Type B pancreatic cell (in vitro differentiated cells): ENCODE measurements at places on chromosomes 16 and 17.

GRCh38 chr17:42518755-42519545, 17.1 kb upstream of the NAGLU start:
- peaks cover 12% of the 10 kb centered on the region for H3K36me3 ChIP-seq
- H3K4me1 ChIP-seq: peaks cover 52% of the 10 kb centered on the region
- peak overlapping the region; percentile 84 for H3K27ac ChIP-seq
- peak overlapping the region; percentile 64 for H3K4me3 ChIP-seq

DNA sequence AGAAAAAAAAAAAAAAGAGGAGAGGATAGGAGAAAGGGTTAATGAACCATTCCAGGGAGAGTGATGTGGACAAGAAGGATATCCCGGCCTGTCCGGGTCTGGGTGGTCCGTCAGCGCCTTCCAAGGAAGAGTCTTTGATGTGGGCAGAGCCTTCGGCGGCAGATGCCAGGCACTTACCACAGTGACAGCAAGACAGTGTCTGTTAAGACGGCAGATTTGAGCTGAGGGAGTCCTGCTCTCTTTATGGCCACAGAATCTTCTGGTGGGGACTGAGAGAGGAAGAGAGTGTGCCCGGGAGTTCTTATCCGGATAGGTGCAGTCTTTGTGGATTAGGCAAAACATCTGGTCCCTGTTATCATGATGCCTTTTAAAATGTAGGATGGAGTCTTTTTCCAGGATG, 95.2 kb downstream of the ZDHHC7 start:
- H3K4me3 ChIP-seq: no peak overlapping the region
- H3K36me3 ChIP-seq: no peaks in the 10 kb centered on the region
- H3K27ac ChIP-seq: no peak overlapping the region
- peaks cover 45% of the 10 kb centered on the region for H3K4me1 ChIP-seq
- peaks cover 3% of the 10 kb centered on the region for H3K27me3 ChIP-seq

DNA sequence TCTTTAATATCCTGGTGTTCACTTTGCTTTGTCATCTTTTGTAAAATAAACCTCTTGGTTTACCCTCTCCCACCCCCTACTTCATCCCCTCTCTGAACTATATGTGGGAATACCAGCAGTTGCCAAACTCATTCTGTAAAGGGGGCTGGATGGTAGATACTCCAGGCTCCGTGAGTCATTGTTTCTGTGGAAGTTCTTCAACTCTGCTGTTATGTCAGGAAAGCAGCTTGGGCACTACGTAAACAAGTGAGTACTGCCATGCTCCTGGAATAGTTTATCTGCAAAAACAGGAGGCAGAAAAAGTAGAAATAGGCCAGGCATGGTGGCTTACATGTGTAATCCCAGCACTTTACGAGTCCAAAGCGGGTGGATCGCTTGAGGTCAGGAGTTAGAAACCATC, 17.6 kb downstream of the MVP start:
- no peak overlapping the region for H3K27ac ChIP-seq
- H3K4me3 ChIP-seq: no peak overlapping the region
- DNase-seq: no peak
- H3K36me3 ChIP-seq: peaks cover 3% of the 10 kb centered on the region

GRCh38 chr17:4504188-4504587, 5.5 kb downstream of the SPNS2 start:
- H3K4me3 ChIP-seq: peak overlapping the region; percentile 22
- no peaks in the 10 kb centered on the region for H3K36me3 ChIP-seq
- H3K4me1 ChIP-seq: peaks cover 18% of the 10 kb centered on the region

DNA sequence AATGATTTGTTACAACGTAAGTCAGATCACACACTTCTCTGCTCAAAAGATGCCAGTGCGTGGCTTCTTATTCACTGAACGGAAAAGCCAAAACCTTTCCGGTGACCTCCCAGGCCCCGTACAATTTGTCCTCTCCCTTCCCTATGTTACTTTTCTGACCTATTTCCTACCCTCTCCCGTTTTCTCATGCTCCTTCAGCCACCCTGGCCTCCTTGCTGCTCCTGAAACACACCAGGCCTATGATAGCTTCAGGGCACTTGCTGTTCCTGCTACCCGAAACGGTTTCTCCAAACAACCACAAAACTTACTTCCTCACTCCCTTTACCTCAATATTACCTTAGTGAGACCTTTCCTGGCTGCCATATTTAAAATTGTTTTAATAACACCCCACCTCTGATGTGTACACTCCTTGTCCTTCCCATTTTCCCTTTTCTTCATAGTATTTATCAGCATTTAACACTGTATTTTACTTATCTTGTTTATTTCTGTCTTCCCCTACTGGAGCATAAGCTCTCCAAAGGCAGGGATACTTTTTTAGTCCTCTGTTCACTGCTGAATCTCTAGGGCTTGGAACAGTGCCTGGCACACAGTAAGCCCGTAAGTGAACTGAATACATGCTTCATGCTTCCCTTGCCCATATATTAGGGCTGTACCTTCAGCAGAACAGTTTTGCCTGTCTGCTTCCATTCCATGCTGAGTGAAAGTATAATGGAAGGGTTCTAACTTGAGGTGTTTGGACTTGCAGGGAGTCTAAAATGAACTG, 10.9 kb upstream of the ARL2BP start:
- no peak overlapping the region for H3K27ac ChIP-seq
- peaks cover 39% of the 10 kb centered on the region for H3K36me3 ChIP-seq
- DNase-seq: no peak
- no peaks in the 10 kb centered on the region for H3K4me1 ChIP-seq

DNA sequence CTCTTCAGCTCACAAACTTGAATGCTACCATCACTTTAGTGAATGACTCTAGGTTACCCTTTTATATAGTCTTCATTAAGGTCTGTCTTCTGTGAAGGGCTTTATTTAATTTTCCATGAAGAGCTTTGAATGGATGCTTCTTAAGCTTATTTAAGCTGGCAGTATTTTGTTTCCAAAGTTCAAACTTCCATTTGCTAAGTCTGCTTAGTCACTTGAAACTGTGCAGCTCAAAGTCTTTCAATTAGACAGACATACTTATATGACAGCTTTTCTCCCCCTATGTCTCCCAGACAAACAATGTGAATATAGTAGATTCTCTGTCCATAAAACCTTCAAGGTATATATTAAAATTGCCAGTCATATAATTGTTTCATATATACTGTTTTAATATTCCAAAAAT, 23.5 kb downstream of the TXNDC11 start:
- H3K36me3 ChIP-seq: peaks cover 23% of the 10 kb centered on the region
- no peaks in the 10 kb centered on the region for H3K27me3 ChIP-seq
- H3K4me1 ChIP-seq: peaks cover 32% of the 10 kb centered on the region

- no peaks in the 10 kb centered on the region for H3K27me3 ChIP-seq
- H3K4me1 ChIP-seq: peaks cover 34% of the 10 kb centered on the region
- no peak overlapping the region for H3K4me3 ChIP-seq
- peak overlapping the region; percentile 80 for H3K27ac ChIP-seq
Measured at GRCh38 chr17:2194889-2195335, 108.7 kb downstream of the SMG6 start.

- no peak for DNase-seq
- H3K27ac ChIP-seq: no peak overlapping the region
- peaks cover 5% of the 10 kb centered on the region for H3K36me3 ChIP-seq
- no peaks in the 10 kb centered on the region for H3K27me3 ChIP-seq
Measured at GRCh38 chr16:79212114-79212791, 388.3 kb downstream of the MAF start.

DNA sequence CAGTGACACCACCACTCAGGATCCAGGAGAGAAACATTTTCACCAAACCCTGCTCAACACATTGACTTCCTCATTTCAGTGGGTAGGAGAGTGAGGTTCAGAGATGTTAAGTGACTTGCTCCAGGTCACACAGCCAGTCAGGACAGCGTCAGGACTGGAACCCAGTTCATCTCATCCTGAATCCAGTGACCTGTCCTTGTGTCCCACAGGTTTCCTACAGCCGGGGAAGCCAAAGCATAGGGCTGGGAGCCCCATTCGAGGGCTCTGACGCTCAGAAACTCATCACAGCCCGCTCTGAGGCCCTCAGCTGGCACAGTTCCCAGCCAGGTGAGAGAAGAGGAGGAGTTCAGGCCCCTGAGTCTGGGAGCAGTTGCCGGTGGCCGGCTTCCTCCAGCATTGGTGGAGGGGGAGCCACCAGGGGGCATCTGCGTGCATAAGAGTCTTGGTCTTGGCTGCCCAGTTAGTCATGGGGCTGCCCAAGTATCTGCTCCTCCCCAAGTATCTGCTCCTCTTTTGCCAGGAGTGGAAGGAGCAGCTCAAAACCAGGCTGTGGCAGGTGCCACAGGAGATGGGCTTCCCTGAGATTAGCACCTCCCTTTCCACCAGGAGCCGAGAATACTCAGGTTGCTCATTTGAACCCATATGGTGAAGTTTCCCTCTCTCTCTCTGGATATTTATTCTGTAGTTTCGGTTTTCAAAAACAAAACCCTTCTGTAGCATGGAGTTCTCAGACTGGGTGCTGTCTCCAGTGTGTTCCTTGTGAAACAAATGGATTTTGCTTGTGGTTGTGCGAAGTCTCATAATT, 56.0 kb downstream of the TNFRSF13B start:
- no peaks in the 10 kb centered on the region for H3K36me3 ChIP-seq
- H3K27ac ChIP-seq: no peak overlapping the region
- H3K4me3 ChIP-seq: no peak overlapping the region
- H3K27me3 ChIP-seq: no peaks in the 10 kb centered on the region

- H3K27ac ChIP-seq: peak overlapping the region; percentile 18
- H3K4me3 ChIP-seq: no peak overlapping the region
- H3K4me1 ChIP-seq: peaks cover 9% of the 10 kb centered on the region
- no peaks in the 10 kb centered on the region for H3K27me3 ChIP-seq
- peaks cover 18% of the 10 kb centered on the region for H3K36me3 ChIP-seq
- no peak for DNase-seq
Measured at GRCh38 chr16:11679941-11680911, 12.0 kb downstream of the SNN start.

GRCh38 chr17:2995377-2995776, 68.0 kb downstream of the OR1D5 start:
- DNase-seq: no peak
- peak overlapping the region; percentile 74 for H3K4me3 ChIP-seq
- peaks cover 4% of the 10 kb centered on the region for H3K36me3 ChIP-seq

DNA sequence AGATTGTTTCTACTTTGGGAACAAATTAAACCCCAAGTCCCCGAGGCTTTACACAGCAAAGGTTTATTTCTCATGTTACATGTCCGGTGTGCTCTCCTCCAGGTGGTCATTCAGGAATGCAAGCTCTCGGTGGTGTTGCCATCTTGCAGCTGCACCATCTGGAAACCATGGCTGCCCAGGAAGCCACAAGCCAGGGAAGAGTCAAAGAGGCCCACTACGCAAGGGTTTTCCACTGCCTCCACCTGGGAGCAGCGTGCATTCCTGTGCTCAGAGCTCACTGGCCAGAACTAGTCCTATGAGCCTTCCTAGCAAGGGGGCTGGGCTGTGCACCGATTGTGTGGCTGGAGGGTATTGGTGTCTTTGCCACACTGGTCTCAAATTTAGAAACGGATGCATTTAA, 128.8 kb upstream of the FOXF1 start:
- peaks cover 31% of the 10 kb centered on the region for H3K4me1 ChIP-seq
- no peak overlapping the region for H3K27ac ChIP-seq
- no peak overlapping the region for H3K4me3 ChIP-seq
- DNase-seq: no peak
- H3K27me3 ChIP-seq: peaks cover 52% of the 10 kb centered on the region
- no peaks in the 10 kb centered on the region for H3K36me3 ChIP-seq

GRCh38 chr17:27862004-27862403, 31.2 kb downstream of the LYRM9 start:
- no peaks in the 10 kb centered on the region for H3K4me1 ChIP-seq
- no peak overlapping the region for H3K4me3 ChIP-seq
- H3K36me3 ChIP-seq: no peaks in the 10 kb centered on the region
- DNase-seq: no peak
- peaks cover 4% of the 10 kb centered on the region for H3K27me3 ChIP-seq
- H3K27ac ChIP-seq: no peak overlapping the region

DNA sequence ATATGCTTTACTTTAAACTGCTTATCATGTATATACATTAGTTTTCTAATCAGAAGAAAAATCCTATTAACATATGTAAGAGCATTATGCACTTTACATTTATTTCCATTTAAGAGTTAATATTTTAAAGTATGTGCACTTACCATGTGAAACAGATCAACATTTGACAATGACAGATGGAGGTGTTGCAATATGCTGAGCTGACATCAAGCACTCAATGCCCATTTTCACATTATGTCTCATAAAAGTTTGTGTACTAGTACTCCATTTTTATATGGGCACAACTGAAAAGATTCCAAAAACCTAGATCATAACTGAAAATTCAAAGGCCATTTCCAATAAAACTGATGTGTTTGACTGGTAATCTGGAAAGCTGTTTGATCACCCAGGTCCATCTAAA, 420.9 kb upstream of the SOX9 start:
- no peak overlapping the region for H3K4me3 ChIP-seq
- DNase-seq: no peak
- H3K4me1 ChIP-seq: no peaks in the 10 kb centered on the region
- no peaks in the 10 kb centered on the region for H3K36me3 ChIP-seq

DNA sequence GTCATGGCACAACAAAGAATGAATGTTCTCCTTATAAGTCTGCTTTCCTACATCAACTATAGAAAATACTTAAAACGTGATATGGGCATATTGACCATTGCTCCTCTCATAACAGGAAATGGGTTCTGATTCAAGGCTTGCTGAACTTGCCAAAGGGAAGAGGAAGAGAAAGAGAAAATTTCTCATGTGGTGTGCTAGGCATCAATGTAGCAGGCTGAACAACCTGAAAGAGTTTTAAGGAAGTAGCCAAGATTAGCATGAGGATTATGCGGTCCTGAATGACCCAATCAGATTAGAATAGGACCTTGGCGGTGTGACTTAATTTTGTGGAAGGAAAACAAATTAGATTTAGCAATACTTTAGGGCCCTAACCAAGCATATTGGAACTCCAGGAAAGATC, 617.7 kb upstream of the CDH11 start:
- no peak overlapping the region for H3K4me3 ChIP-seq
- peaks cover 18% of the 10 kb centered on the region for H3K4me1 ChIP-seq
- no peak overlapping the region for H3K27ac ChIP-seq
- H3K36me3 ChIP-seq: no peaks in the 10 kb centered on the region
- DNase-seq: no peak

- peaks cover 11% of the 10 kb centered on the region for H3K36me3 ChIP-seq
- H3K4me1 ChIP-seq: peaks cover 22% of the 10 kb centered on the region
- peak overlapping the region; percentile 98 for H3K27ac ChIP-seq
- peak overlapping the region; percentile 92 for H3K4me3 ChIP-seq
Measured at GRCh38 chr17:8436844-8437171, 1.1 kb downstream of the NDEL1 start.

DNA sequence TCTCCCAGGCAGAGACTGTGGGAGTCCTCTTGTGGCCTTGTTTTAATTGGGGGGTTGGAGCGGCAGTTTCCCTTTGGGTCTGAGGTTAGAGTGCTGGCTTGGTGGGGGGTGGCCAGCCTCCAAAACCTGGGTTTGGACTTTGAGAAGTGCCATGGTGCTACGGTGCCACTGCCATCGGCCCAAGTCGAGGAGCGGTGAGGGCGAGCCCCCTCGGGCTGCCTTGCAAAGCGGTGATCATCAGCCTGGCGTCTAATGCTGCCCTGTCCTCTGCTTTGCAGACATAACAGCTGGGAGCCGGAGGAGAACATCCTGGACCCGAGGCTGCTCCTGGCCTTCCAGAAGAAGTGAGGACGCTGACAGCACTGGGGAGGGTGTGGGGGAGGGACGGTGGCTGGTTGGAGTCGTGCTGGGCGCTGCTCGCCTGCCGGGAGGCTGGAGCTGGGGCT, 1.2 kb downstream of the CBX2 start:
- peak overlapping the region; percentile 95 for H3K4me3 ChIP-seq
- H3K27me3 ChIP-seq: peaks cover 13% of the 10 kb centered on the region
- peaks cover 23% of the 10 kb centered on the region for H3K36me3 ChIP-seq
- H3K27ac ChIP-seq: peak overlapping the region; percentile 88
